ENCODE measurements at places on chromosomes 7 and 10.

DNA sequence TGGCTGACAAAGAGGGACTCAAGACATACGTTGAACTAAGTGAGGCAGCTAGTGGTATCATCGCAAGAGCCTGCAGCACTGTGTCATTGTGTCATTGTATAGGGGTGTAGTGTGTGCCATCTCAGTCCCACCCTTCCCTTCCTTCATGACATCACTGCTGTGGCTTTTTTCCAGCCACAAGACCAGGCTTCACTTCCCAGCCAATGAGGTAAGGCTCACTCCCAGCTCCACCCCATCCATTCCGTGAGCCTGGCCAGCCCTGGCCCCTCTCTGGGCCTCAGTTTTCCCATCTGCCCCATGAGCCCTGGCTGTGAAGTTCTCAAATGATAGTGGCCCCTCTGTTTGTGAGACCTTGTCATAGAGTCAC is 134.3 kb upstream of the ZMIZ1 start:
- DNase-seq: no peak

GRCh38 chr7:104536956-104537355 is 208.6 kb downstream of the LHFPL3 start:
- no peak for DNase-seq

- no peak for DNase-seq
Observed at GRCh38 chr7:6614953-6615722, at the start of gene ZNF853. ZNF853 (plus strand) TSS chr7:6615610; CDS start chr7:6616175, 565 bp downstream.

DNA sequence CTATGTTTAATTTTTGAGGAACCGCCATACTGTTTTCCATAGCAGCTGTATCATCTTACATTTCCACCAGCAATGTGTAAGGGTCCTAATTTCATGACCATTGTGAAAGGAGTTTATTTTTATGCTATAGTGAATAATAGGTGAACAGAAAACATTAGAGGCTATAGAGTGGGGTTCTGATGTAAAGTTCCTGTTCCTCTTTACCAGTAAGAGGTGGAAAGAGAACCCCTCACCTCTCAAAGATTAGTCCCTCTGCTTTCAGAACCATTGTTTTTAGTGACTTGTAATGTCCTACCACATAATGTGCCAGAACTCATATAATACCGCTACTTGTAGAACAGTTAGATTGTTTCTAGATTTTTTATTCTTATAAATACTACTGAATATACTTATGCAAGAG is 34.2 kb downstream of the SUFU start:
- DNase-seq: no peak

GRCh38 chr7:135597181-135597925 is 39.6 kb downstream of the NUP205 start:
- DNase-seq: peak; percentile 42

DNA sequence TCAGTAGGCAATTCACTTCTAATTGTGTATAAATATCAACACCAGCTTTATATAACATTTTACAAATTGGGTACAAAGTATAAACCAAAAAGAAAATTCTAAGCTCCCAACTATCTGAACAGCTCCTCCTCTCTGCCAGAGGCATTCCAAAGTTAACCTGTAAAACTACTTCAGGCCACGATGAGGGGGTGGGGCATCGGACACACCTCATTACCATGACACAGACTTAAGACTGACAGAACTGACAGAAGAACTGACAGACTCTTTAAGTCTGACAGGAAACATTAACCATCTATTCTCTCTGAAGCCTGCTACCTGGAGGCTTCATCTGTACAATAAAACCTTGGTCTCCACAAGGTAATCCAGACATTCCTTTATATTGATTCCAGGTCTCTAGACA is 12.3 kb downstream of the ESYT2 start:
- no peak for DNase-seq

- peak; percentile 82 for DNase-seq
Observed at GRCh38 chr10:33211106-33211878, 123.2 kb downstream of the NRP1 start.

DNA sequence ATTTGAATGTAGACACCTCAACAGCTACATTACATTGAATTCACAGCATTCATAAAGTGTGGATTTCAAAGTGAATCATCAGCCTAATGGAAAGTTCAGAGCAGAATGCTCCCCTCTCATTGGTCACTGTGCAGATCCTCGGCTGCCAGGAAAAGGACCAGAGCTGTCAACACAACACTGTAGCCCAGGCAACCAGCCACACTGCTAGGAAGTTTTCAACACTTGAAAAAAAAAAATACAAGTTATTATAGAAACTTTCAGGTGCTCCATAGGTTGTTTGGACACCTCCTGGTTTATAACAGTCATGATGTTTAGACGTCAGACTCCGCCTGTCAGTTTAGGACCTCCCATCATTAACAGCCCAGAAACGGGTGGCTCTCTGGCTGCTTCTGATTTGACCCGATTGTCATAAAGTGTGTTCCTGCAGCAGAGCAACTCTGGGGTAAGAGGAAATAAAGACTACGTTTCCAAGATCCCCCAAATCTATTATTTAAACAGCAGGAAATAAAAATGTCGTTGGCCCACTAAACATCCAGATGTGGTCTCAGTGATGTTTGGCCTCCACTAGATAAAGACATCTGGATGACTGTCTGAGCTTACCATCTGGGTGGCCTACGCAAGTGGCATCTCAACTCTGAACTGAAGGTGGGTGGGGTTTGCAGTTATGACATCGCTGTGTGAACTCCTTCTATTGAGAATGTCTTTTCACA is 117.4 kb downstream of the CABCOCO1 start:
- peak; percentile 90 for DNase-seq

DNA sequence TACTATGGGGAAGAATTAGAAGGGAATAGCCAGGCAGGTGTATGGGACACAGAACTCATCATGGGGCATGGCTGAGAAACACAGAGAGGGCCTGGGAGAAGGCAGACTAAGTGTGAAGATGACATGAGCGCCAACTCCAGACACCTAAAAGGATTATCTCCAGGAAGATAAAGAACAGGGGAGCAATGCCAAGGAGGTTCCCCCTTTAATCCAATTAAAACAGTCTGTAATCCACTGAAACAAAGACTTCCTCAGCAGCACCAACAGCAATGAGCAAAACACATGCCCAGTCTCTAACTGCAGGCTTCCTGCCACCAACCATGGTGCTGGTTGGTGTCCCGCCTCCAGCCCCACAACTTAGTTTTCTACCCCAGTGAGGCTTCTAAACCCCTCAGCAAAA is 108.9 kb downstream of the GRID1 start:
- no peak for DNase-seq

GRCh38 chr7:8197994-8198698 is 63.8 kb downstream of the ICA1 start:
- no peak for DNase-seq

DNA sequence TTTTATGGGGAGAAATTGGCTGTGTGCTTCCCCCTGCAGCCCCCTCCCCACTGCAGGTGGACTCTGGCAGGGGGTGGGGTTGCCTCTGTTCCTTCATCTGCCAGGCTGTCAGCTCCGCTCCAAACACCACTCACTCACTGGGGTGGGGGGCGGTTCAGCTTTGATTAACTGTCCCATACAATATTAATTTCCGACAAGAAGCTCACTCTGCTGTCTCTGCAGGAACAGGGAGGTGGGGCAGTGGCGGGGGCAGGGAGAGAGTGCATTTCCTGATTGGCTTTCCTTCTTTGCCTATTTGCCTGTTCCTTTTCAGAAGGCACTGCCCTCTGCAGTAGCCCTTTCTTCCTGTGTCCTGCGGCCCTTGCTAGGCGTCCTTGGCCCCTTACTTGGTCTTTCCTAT is 500.8 kb downstream of the PLXNA4 start:
- DNase-seq: no peak

GRCh38 chr7:34451923-34452322 is 206.1 kb upstream of the NPSR1 start:
- peak; percentile 48 for DNase-seq

GRCh38 chr10:510415-510881 is 179.0 kb downstream of the DIP2C start:
- peak; percentile 34 for DNase-seq

DNA sequence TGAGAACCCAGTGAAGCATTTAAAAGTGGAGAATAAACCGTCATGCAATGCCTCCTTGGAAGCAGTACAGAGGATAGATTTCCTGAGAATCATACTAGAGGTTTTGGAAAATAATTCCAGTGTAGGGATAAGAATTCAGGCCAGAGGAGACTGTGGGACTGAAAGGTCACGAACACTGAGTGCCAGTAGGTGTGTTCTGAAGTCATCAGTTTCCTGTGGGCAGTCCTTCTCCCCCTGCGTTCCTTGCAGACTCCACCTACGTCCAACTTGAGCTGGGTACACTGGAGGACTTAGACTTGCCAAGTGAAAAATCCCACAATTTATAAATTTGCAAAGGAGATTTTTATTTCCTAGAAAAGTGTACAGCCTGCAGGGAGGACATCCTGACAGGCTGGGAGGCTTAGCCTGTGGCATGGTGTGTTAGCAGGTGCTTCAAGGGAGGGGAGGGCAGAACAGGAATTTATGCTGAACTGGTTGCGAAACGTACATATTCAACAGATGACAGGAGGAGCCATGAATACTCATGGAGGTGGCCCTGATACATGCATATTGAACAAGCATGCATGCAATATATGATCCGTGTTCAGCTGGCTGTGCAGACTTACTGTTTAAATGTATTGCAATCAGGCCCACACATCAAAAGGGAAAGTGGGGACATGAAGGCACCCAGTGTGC is 72.9 kb upstream of the POM121L12 start:
- no peak for DNase-seq

DNA sequence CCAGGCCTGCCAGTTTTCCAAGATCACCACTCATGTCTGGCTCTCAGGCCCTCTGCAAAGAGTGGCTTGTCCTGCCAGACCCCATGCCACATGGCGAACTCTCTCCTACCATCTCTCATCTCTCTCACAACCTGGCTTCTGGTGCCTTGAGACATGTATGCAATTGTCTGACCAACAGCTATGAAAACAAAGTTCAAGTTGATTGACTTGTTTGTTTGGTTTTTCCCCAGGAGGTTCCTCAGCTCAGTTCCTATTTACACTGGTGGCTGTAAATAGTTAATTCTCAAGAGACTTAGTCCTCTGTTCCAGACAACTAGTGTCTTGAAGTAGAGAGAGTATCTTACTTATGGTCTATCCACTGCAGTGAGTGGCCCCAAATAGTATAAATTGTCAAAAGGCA is 131.8 kb downstream of the SNX10 start:
- no peak for DNase-seq

GRCh38 chr7:155705623-155706360 is 61.3 kb downstream of the RBM33 start:
- DNase-seq: no peak

DNA sequence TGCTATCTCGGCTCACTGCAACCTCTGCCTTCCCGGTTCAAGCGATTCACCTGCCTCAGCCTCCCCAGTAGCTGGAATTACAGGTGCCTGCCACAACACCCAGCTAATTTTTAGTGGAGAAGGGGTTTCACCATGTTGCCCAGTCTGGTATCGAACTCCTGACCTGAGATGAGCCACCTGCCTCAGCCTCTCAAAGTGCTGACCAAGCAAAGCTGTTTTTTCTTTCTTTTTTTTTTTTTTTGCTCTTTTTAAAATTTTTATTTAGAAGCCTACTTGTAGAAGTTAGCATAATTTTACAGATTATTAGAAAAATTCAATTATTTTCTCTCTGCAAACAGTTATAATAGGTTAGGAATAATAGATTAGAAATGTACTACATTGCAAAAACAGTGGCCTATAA is 1.2 kb upstream of the FGFBP3 start:
- DNase-seq: no peak

GRCh38 chr7:154698726-154699291 is 304.1 kb downstream of the PAXIP1 start:
- DNase-seq: no peak

GRCh38 chr10:128056303-128057050 is 69.7 kb downstream of the MKI67 start:
- no peak for DNase-seq

- no peak for DNase-seq
Observed at GRCh38 chr10:7206412-7207100, 204.3 kb downstream of the SFMBT2 start.

Data from astrocyte of the spinal cord (primary cell).